Uterus (tissue), 4 donors: ENCODE measurements at places on chromosomes 11 and 22.

DNA sequence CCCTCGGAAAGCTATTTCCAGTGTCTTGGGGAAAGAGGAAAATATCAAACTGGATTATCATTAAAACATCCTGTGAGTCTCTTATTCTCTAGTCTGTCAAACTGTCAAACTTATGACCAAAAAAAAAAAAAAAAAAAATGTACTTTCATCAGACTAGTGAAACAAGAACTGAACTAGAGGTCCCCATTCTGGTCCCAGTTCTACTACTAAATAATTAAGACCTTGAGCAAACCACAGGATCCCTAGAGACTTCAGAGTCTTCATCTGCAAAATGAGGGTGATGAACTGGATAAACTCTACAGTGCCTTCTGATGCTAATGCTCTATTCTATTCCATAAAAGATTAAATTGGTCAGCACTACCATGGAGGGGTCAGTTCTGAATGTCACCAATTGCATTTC lies 105.8 kb downstream of the SERGEF start:
- no peaks in the 10 kb centered on the region for H3K27me3 ChIP-seq
- no peak overlapping the region for H3K27ac ChIP-seq
- no peak for DNase-seq
- H3K4me1 ChIP-seq, result no peaks in the 10 kb centered on the region

GRCh38 chr11:33040862-33041453 lies 1.6 kb downstream of the TCP11L1 start:
- H3K36me3 ChIP-seq, result no peaks in the 10 kb centered on the region
- no peaks in the 10 kb centered on the region for H3K4me1 ChIP-seq
- H3K4me3 ChIP-seq, result no peak overlapping the region
- no peaks in the 10 kb centered on the region for H3K27me3 ChIP-seq
- DNase-seq, result no peak
- H3K27ac ChIP-seq, result no peak overlapping the region

GRCh38 chr11:133153031-133153430 lies 379.3 kb downstream of the OPCML start:
- no peaks in the 10 kb centered on the region for H3K36me3 ChIP-seq
- no peak for DNase-seq
- H3K27ac ChIP-seq, result no peak overlapping the region
- no peaks in the 10 kb centered on the region for H3K4me1 ChIP-seq

DNA sequence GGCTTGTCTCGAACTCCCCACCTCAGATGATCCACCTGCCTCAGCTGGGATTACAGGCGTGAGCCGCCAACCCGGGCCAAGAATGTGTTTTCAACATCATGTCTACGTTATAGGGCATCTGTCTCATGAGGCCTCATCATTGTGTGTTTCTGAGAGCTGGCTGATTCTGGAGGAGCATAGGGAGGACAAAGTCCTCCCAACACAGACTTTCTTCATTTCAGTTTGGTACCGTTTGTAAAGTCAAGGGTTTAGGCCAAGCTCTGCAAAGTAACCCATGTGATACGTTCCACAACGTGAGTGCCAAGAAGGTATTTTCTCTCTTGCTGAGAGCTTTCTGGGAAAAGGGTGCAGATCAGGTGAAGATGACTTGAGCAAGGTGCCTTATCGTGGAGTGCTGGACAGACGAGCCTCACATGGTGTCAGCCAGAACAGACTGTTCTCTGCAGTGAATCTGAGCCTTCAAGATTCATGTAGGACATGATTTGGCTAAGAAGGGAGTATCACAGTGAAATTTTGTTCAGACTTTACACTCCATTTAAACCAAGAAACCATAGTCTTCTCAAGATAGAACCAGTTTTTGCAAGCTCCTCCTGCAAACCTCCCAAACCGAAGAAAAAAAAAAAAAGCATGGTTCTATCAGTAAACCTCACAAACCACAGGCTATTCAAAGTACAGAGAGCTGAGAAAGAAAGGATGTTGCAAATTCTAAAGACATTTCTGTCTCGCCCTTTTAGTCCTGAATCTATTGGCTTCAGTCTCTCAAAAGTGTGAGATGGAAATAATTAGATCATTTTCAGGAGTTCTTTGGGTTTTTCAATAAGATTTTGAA lies 71.7 kb downstream of the DBX1 start:
- no peaks in the 10 kb centered on the region for H3K36me3 ChIP-seq
- no peak overlapping the region for H3K4me3 ChIP-seq
- no peak for DNase-seq
- no peaks in the 10 kb centered on the region for H3K27me3 ChIP-seq
- H3K4me1 ChIP-seq, result no peaks in the 10 kb centered on the region

DNA sequence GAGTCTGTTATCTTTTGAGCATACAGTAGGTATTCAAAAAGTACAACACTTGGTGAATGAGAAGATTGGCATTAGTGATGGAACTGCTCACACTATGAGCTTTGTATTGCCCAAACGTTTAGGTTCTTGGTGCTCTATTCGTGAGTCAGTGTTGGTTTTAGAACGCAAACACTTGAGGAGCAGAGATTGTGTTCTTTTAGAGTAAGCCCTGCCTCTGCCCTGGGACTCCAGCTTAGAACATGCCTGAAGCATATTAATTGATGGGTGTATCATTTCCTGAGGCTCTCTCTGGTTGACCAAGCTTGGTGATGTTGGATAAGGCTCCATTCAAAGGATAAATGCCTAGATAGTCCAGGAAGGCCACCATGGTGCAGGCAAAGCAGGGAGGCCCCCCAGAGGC lies 10.9 kb downstream of the MTNR1B start:
- H3K4me1 ChIP-seq, result no peaks in the 10 kb centered on the region
- DNase-seq, result no peak
- H3K27ac ChIP-seq, result no peak overlapping the region
- no peak overlapping the region for H3K4me3 ChIP-seq
- H3K27me3 ChIP-seq, result no peaks in the 10 kb centered on the region
